Chondrocyte (in vitro differentiated cells): ENCODE measurements at places on chromosomes 11 and 22.

GRCh38 chr11:7610393-7610792 is 62.9 kb downstream of the CYB5R2 start:
- DNase-seq: no peak

GRCh38 chr11:47617417-47617809 is 23.2 kb upstream of the C1QTNF4 start:
- DNase-seq: no peak

DNA sequence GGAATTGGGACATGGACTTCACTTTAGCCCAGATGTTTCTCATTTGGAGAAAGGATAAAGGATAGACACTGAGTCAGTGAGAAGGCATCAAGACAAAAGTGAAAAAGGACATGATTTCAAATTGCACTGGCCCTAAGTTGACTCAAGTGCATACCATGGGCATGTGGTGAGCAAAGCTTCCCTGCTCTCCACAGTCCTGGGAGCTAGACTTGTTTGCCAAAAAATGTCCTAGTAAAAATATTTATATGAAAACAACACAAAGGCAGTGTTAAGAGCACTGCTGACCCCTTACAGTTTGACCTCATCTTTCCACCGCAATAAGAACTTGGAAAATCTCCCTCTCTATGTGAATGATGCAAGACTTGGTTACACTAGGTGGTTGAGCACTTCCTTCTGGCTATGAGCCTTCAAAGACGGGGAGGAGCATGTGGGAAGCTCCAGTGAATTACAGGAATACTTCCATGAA is 46.5 kb upstream of the FIBIN start:
- DNase-seq: no peak

GRCh38 chr11:126153972-126154371 is 57.5 kb downstream of the RPUSD4 start:
- no peak for DNase-seq

DNA sequence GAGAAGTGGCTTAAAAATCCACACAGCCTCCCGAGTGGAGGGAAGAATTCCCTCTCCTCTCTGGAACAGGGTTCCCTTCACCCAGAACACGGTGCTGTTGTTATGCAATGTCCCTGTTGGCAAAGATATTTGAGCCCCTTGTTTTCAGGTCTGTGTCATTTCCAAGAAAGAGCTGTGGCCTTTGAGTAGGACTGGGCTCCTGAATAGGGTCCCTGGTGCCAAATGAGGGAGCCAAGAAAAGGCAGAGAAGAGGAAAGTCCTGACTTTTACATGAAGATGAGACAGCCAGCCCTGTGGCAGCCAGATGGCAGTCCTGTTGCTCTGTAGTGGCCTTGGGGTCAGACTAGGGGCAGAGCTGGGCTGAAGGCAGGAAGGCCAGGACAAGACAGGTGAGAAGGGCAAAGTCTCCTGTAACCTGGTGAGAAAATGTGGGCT is 51.2 kb upstream of the ELF5 start:
- DNase-seq: no peak

DNA sequence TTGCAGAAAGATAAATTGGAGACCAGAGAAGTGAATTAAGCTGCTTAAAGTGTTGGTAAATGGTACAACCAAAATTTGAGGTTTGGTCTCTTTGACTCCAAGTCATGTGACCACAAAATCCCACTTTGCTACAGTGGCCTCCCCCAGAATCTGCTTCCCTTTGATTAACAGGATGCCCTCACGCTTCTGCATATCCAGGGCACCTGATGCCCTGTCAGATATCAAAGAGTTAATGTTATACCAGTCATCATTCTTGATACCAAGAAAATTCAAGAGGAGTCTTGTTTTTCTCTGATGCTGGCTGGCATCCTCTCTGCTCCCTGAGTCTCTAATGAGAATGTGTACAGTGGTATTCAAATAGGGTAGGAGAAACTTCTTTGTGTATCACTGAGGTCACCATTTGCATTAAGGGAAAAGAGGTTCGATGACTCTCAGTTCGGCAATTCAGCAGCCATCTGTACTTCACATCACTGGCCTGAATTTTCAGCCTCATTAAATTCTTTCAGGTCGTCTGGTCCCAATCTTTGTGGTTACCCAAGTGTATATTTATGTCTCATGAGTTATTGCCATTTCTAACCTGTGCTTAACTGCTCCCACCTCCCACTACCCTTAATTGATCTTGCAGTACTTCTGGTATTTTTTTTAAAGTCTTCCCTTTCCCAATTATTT is 73.9 kb downstream of the BDNF start:
- DNase-seq: no peak

DNA sequence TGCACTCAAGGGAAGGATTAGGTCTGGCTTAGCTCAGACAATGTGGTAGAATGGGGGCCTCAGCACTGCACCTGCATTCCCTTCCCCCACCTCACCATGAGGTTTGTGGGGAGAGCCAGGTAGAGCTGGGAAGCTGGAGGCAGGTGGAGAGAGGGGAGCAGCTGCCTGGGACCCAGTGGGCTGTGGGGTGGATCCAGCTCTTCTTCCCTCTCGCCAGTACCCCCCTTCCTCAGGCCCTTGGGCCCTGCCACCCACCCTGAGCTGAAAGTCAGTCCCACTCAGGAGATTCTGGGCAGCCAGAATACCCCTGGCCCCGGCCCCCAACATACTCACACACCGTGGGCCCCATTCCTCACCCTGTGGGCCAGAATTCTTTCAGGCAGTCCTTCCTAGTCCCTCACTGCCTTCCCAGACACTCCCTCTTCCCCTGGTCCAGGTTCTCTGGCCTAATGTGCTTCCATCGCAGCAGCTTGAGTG is 3.1 kb upstream of the POLD4 start:
- DNase-seq: no peak

DNA sequence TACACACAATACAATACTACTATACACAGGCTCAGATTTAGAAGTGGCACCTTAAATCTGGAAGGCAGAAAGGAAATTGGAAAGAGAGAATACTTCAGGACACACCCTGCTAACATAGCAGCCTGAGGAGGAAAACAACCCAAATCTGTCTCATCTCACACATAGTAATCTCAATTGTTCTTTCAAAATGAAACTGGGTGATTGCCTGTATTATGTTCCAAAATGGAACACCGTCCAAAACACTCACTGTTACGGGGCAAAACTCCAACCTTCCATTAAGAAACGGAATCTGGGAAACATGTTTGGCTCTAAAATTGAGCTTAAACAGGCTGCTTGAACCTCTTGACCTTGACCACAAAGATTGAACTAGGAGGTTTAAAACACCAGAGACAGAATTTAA is 572.6 kb downstream of the OPCML start:
- no peak for DNase-seq

GRCh38 chr11:131581046-131581445 is 210.6 kb downstream of the NTM start:
- DNase-seq: no peak

GRCh38 chr11:626475-627307 is at the start of gene SCT:
Gene SCT, minus strand, starts transcription at chr11:627181. Its CDS starts 38 bp downstream, at chr11:627143.
- DNase-seq: no peak

DNA sequence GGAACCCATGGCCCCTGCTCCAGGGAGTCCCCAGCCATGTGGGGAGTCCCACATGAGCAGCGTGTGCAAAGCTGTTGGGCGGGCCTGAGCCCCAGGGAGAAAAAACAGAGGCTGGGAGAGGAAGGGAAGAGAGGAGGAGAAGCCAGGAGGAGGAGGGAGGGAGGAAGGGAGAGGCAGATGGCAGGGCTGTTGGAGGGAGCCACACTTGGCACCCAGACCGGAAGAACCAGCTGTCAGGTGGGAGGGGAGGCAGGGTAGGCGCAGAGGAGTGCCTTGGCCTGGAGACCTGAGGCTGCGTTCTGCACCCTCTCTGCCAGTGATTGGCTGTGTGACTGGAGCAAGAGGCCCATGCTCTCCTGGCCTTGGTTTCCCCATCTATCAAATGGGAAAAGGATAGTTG is 6.7 kb downstream of the SYNGR1 start:
- DNase-seq: no peak

DNA sequence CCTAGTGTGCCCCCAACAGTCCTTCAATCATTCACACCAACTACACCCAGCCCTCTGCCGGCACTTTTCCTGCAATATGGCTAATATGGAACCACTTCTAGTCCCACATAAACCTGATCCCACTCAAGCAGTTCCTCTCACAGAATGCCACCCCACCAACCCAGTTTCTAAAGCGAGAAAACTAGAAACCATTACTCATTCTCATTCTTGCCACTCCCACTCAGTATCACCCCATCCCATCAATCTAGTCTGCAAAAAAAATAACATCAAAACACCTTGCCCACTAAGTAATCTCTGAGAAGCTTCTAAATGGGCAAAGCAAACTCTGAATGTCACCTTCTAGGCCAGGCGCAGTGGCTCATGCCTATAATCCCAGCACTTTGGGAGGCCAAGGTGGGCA is 17.9 kb downstream of the NAP1L4 start:
- DNase-seq: no peak

GRCh38 chr11:68467201-68467834 is 6.8 kb downstream of the PPP6R3 start:
- no peak for DNase-seq

DNA sequence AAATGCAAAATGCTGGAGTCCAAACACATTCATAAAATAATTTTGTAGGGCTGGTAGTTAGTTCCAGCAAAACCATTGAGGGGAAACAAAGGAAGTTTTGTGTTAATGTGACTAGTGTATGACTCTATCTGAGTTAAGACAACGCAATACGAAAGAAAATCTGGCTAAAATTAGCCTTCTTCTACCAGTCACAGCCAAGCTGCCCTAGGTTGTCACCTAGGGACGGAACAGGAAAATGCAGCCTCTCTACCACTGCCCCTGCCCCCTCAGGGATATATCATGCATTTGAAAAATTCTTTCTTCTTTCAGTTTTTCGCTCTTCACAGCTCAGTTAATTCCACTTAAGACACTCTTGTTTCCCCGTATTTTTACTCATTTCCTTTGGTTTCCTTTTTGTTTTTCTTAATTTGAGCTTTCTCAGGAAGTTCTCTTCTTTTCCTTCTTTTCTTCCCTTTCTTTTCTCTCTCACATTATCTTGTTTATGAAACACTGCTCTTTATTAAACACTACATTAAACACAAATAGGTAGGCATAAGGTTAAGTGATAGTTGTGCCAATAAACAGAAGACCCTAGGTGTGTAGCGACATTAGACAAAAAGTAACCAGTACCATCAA is 30.6 kb downstream of the KIRREL3 start:
- DNase-seq: no peak

- no peak for DNase-seq
These were observed 473.4 kb downstream of the SOX6 start for GRCh38 chr11:15882876-15883454.

DNA sequence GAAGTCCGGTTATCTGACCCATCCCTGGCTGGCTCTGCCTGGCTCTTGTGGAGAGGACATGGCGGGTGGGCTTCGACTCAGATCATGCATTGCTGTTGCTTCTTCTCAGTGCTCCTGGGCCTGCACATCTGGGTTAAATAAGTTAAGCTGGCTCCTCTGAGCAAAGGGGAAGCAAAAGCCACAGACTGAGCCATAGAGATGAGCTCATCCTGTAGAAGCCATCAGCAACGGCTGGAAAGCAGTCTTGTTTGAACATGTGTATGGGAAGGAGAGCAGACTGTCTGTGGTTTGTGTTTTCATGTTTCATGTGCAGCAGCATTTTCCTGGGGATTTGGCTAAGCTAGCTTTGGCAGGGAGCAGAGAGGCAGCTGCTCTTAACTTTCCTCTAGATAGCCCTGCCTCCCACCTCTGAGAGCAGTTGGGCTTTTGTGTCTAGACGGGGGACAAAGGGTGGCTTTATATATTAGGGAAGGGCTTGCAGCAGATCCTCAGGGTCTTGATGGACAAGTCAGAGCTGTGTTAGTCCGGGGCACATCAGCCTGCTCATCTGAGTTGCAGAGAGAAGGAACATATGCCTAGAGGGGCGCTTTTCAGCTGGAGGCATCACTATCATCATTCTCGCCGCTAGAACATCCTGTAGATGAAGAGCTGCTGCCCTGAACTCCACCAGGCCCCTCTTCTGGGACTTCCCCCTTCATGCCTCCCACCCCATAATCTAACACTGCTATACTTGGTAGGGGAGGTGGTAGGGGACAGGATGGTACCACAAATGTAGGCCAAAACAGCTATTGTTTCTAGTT is 14.9 kb downstream of the DCPS start:
- DNase-seq: no peak

DNA sequence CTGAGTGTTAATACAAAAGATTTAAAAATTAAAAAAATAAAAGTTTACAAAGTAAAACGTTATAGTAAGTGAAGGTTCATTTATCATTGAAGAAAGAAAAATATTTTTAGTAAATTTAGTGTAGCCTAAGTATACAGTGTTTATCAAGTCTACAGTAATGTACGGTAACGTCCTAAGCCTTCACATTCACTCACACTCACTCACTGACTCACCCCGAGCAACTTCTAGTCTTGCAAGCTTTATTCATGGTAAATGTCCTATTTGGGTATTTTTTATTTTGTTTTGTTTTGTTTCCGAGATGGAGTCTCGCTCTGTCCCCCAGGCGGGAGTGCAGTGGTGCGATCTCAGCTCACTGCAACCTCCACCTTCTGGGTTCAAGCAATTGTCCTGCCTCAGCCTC is 8.8 kb downstream of the CASTOR1 start:
- DNase-seq: no peak

DNA sequence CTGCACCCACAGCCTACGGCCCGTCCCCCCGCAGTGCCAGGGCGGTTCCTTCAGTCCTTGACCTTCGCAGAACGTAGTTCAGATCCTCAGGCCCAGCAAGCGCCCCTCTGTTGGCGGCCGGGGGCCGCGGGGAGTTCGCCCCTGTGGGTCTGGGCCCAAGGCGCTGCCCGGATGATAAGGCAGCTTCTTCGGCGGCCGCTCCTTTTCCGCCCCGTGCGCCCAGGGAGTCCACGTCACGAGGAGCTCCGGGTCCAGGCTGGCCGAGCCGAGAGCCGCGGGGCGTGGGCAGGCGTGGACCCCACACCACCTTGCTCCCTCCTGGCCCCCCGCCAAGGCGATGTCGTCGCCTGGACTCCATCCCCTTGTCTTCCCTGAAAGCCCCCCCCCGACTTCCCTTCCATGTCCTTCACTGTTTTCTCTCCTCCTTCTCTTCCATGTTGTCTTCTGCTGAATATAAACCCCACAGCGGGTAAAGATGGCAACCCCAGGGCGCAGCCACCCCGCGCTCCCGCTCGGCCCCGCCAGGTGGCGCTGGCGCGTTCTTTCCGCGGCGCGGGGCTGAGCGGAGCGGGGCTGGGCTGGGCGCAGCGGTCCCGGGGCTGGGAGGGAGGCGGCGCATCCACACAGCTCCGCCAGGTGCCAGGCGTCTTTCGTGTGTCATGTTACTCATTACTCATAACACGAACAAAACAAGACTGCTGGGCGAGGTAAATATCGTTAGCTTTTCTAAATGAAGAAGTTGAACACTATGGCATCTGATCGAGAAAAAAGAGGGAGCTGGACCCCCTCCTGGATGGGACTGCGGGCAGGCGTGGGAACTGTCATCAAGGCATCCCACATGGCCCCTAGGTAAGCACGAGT is 321.0 kb downstream of the NTM start:
- DNase-seq: peak; percentile 90

GRCh38 chr22:39556970-39557841 is 13.3 kb upstream of the CACNA1I start:
- DNase-seq: no peak

DNA sequence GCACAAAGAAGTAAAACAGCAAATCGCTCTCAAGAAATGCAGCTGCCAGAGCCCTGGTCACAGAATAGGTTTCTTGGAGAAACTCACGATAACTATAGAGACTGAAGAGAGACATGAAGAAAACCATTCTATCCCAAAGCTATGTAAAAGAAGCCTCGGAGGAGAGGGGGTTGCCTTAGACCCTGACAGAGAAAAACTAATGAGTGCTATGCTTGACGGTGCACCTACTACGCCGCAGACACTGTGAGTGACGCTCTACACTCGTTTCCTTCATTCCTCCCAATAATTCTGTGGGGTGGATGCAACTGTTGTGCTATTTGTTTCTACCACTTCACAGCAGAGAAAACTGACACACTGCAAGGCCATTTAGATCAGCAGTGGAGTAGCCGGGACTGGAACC is 121.8 kb downstream of the ETS1 start:
- DNase-seq: no peak
